ENCODE measurements at places on chromosomes 5 and 9.

GRCh38 chr5:159441441-159441840 lies 111.2 kb upstream of the IL12B start:
- DNase-seq: no peak

GRCh38 chr9:1890816-1891215 lies 124.3 kb upstream of the SMARCA2 start:
- no peak for DNase-seq

DNA sequence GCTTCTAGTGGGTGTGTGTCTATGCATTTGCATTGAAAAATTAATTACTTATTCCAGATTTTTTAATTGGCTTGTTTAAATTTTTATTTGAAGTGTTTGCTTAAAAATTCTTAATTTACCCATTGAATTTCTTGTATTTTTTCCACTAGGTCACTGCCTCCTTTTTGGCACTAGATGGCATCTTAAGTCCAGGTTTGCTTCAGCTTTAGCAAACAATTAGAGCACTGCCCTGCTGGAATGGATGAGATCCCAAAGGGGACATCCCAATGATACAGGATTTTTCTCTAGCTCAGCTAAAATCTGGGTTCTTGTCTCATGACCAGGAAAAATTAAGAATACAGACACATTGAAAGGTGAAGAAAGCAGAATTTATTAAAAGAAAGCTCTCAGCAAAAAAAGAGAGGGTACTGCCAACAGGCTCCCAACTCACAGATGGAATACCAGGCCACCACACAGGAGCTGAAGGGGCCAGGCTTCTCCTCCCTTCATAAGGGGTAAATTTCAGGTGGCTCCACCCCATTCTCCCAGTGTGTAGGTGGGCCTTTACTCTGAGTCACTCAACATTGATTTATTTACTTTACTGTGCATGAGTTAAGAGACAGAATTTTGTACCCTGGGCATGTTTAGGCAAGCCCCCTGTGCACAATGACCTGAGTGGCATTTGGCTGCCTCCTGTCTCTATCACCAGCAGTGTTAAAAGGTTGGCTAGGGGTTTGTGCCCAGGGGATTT lies 532.4 kb downstream of the ANXA1 start:
- no peak for DNase-seq

GRCh38 chr5:141695627-141696215 lies 13.7 kb upstream of the ARAP3 start:
- no peak for DNase-seq

DNA sequence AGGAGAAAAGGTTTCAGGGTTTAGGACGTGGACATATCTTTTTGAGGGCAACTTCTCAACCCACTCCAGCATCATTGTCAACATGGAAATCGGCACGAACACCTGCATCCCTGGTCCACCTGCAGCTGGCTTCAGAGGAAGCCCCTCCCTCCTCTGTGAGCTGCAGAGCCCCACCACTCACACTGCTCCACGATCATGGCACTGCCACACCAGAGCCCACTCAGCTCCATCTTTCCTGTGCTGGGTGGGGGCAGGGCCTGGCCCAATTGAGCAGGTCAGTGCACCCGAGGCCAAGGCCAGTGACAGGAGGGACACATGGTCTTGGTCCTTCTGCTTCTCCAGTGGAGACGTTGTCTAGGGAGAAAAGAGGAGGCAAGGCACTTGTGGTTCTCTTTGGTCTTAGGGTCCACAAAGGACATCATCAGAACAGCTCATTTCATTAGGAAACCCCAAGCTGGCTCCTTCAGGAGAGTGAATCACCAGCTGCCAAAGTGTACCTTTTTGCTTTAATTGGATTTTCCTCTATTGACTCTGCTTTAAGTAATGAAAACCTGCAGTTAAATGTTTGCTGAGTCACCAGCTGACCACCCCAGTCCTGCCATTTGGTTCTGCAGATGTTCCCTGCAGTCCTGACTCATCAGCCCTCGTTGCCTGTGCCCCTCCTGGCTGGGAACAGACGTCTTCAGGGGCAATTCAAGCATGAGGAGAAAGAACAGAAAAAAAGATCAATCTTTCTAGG lies 56.2 kb downstream of the UBE2QL1 start:
- no peak for DNase-seq

DNA sequence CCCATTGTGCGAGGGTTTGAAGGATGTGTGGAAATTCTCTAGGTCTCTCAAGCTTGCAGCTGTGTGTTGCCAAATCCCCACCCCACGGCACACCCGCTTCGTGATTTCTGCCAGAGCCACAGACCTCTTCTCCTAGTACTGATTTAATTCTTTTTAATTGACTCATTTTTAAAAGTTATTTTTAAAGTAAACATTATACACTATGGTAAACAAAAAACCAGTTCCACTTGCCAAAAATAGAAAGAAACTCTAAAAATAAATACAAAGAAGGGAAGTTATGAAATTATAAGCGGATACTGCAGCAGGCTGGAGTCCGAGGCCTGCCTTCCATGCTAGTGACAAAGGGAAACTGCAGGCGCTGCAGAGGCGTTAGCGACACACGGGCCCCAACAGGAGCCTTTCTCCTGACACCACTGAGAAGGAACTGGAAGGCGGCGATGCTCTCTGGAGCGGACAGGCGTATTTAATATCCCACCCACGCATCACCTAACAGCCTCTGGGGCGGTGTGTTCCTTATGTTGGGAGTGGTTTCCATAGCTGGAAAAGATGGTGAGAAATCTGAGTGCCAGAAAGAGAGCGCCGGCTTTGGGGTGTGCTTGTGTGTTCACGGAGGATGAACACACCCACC lies 122.5 kb downstream of the COL23A1 start:
- DNase-seq: no peak

- DNase-seq: no peak
Measured at GRCh38 chr5:6705088-6705487, 8.1 kb upstream of the TENT4A start.

DNA sequence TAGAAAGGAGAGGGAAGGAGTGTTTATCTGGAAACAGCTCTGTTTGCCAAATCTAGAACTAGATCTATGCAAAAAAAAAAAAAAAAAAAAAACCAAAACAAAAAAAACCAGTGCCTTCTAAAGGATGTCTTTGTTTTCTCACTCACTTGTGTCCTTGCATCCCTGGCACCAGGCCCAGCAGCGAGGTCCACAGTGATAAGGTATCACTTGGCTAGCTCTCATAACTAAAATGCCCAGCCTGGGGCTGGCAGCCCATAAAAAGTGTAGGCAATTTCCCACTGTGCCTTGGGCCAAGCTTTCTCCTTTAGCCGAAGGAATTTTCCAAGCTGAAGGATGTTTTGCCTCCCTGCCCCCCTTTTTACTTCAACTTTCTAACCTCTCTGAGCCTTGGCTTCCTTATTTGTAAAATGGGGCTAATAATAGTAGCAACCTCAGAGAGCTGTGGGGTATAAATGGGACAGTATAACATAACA lies 20.8 kb downstream of the RGS3 start:
- DNase-seq: no peak

DNA sequence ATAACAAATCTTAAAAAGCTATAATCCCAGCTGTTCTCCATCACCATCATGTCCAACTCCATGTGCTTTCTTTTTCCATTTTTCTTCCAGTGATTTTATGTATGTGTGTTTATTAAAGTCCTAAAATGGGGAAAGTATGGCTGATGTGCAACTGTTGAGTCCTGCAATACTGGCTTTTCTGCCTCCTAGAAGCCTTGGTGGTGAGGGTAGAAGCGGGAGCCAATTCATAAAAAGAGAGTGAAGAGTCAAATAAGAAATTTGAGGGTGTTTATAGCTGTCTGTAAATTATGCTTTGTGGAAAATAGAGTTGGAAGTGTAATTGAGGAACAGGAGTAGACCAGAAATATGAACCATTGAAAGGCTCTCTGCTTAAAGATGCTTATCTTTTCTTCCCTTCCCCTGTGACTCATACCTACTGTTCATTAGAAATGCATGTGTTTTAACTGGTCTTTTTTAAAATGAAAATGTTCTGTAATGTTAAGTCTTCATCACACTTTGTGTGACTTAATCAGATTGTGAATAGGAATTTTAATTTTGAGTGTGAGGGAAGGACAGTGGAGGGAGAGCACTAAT lies 80.1 kb downstream of the ZCCHC7 start:
- no peak for DNase-seq

GRCh38 chr9:107211284-107211923 lies 71.7 kb upstream of the RAD23B start:
- no peak for DNase-seq

- DNase-seq: no peak
Measured at GRCh38 chr9:6184749-6185645, 30.6 kb upstream of the IL33 start.

DNA sequence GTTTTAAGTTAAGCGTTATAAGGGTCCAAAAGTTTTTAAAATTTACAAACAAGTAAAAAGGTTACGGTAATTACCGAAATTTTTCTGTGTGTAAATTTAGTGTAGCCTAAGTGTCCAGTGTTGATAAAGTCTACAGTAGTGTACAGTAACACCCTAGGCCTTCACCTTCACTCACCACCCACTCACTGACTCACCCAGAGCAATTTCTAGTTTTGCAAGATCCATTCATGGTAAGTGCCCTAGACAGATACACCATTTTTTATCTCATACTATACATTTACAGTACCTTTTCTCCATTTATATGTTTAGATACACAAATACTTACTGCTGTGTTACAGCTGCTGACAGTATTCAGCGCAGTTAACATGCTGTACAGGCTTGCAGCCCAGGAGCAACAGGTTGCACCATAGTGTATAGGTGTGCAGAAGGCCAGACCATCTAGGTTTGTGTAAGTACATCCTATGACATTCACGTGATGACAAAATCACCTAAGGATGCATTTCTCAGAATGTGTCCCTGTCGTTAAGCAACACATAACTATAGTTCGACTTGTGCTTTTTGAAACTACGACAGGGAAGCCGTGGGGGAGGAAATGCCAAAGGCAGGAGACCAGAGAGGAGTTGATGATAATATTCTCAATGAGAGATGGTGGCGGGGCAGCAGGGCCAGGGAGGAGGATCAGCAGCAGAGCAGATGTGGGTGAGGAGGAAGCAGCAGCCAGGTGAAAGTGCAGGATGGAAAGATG lies 48.6 kb downstream of the PSMB7 start:
- no peak for DNase-seq

DNA sequence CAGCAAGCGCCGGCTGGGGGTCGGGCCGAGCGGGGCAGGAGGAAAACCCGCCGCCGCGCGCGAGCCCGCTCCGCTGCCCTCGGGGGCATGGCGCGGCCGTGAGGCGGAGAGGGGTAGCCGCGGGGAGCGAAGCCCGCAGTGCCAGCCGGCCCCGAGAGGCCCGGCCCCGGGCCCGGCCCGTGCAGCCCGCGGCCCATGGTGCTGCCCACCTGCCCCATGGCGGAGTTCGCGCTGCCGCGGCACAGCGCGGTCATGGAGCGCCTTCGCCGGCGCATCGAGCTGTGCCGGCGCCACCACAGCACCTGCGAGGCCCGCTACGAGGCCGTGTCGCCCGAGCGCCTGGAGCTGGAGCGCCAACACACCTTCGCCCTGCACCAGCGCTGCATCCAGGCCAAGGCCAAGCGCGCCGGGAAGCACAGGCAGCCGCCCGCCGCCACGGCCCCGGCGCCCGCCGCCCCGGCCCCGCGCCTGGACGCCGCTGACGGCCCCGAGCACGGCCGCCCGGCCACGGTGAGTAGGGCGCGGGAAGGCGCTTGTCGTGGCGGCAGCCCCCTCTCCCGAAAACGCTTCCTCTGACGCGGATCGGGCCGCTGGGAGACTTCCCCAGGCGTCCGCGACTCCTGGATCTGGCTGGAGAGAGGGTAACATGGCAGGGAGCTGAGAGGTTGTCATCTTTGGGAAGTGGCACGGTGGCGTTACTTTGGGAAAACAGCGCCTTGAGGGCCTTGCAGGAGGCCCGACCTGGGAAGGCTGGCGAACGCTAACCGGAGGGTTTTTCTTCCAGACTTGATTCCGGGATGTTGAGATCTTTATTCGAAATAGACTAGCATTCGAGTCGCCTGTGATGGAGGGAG lies 523 bp downstream of the MAML1 start:
- peak; percentile 7 for DNase-seq

GRCh38 chr5:132737982-132738681 lies 786 bp upstream of the KIF3A start:
- DNase-seq: no peak

GRCh38 chr9:3879726-3880505 lies 354.1 kb upstream of the RFX3 start:
- no peak for DNase-seq

GRCh38 chr9:11192993-11193392 lies 580.2 kb upstream of the PTPRD start:
- no peak for DNase-seq

- no peak for DNase-seq
Measured at GRCh38 chr9:133774799-133775198, 36.6 kb upstream of the SARDH start.

GRCh38 chr5:143349177-143349576 lies 54.3 kb downstream of the NR3C1 start:
- no peak for DNase-seq

- DNase-seq: no peak
Measured at GRCh38 chr5:139094154-139095131, 103.7 kb downstream of the SIL1 start.

DNA sequence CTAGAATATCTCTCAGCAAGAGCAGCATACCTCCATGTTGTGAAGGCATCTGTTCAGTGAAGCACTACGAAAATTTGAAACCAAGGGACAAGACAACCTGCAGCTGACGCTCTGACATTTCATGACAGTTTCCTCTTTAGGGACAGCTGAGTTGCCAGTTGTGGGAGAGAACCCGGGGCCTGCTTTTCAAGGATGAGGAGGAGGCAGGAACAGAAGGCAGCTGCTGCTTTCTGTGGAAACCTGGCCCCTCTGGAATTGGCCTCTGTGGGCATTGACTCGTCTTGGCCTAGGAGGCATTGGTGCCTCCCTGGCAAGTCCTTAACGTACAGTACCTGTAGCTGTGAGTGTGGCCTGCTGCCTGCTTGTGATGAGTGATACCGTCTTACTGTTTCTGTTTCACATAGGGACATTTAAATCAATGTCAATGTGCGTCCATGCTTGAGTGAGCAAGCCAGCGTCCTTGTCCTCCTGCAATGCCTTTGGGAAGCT lies 21.6 kb downstream of the SLC46A2 start:
- no peak for DNase-seq

DNA sequence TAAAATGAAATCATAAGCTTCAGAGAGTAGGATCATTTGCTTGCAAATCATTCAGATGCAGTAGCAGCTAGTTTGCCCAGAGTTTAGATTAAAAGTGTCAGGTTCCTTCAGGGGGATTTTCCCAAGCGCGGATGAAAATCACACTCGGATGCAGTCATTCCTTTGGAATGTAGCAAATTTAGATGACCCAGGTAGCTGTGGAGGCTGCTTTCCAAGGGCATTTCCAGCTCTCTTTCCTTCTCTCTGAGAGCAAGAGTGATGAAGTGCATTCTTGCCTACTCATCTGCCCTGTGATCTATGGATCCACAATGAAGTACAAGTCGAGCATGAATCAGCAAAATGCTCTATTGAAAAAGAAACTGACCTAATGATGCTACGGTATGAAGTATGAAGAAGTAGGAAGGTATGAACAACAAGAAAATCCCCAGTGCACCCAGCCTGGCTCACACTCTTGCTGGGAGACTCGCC lies 200.2 kb downstream of the PLK2 start:
- DNase-seq: no peak

- DNase-seq: no peak
Measured at GRCh38 chr9:109328978-109329637, 8.2 kb upstream of the EPB41L4B start.

GRCh38 chr9:91583966-91584365 lies 160.3 kb upstream of the NFIL3 start:
- no peak for DNase-seq

- DNase-seq: no peak
Measured at GRCh38 chr9:115914291-115914690, 239.3 kb upstream of the PAPPA start.

GRCh38 chr5:109931049-109931780 lies 241.5 kb downstream of the MAN2A1 start:
- DNase-seq: no peak

- no peak for DNase-seq
Measured at GRCh38 chr5:52148679-52149078, 639.0 kb upstream of the ITGA1 start.

GRCh38 chr9:110579034-110579861 lies at the start of gene SVEP1:
SVEP1 (minus strand) TSS chr9:110579741; CDS start chr9:110579543, 198 bp downstream.
- DNase-seq: no peak
